NCI-H526 (cell line): ENCODE measurements at places on chromosomes 1 and 21.

DNA sequence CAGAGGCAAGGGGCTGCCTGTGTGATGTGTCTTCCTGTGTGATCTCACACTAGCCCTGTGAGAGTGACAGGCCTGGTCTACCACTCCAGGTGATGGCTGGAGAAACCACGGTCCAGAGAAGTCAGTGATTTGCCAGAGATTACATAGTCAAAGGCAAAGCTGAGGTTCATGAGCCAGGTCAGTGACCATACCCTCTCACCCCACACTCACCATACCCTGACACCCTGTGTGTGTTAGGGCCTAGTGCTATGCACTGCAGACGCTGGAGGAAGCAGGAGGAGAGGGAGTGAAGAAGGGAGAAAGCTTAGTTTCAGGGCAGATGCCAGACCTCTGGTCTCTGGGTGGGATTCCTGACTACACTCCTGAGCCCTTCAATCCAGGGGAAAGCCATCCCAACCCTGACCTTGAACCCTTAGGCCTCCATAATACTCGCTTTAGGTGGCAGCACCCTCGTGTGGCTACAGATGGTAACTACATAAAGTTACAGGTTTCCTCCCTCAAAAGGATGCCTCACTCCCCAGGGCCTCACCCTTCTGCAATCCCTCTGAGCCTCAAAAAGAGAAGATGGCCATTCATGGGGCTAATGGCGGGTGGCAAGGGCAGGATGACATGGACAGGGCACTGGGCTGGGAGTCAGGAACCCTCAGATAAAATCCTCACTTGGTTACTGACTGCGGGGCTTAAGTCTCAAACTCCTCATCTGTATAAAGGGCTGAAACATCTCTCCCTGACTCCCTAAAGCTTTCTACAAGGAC, 20.8 kb upstream of the SDC3 start:
- peak; percentile 59 for DNase-seq

DNA sequence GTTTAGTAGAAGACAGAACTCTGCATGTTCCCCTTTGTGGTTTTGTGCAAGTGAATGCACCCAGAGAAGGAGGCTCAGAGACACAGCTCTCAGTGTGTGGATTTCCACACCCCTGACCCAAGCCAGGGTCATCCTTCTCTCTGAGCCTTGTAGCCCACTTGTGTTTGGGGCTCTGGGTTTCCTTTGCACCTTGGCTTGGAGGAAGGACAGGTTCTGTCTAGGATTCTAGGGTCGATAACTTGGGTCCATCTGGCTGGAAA, 27.2 kb downstream of the MYOG start:
- DNase-seq = no peak

DNA sequence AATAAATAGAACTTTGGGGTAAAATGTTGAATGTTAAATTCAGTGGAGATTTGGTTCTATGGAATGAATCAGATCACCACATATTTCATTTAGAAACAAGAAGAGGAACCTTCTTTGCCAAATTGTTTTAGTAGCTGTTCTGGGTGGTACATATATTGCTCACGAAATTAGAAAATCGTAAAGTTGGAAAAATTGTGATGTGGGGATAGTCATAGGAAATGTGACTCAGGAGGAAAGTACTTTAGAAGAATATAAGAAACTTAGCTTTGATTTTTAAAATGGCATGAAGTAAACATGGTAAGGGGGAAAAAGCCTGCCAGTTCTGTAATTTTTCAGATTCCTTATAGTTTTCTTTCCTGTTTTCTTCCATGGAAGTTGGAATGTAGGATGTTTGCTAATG, 27.4 kb downstream of the RRP15 start:
- no peak for DNase-seq

- DNase-seq = no peak
Measured at GRCh38 chr1:161676441-161676840, 13.5 kb downstream of the FCGR2B start.

DNA sequence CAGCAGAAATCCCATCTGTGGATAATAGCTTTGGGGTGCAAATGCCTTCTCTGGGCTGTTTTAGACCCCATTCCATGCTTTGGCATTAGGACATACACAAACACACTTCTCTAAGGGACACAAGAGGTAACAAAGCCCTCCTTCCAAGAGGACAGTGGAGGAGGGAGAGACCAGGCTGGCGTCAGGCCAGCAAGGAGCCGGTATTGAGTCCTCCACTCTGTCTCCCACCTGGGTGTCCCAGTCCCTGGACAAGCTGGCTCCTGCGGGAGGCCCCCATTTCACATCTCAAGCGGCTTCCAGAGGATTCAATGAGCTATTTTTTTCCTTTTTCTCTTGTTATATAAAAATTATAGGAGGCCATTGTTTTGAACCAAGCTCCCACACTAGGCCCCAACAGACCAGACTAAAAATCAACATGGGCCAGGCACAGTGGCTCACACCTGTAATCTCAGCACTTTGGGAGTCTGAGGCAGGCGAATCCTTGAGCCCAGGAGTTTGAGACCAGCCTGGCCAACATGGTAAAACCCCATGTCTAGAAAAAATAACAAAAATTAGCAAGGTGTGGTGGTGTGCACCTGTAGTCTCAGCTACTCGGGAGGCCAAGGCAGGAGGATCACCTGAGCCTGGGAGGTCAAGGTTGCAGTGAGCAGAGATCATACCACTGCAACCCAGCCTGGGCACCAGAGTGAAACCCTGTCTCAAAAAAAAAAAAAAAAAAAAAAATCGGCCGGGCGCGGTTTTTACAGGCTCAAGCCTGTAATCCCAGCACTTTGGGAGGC, 142.9 kb downstream of the TOMM20 start:
- DNase-seq = no peak

DNA sequence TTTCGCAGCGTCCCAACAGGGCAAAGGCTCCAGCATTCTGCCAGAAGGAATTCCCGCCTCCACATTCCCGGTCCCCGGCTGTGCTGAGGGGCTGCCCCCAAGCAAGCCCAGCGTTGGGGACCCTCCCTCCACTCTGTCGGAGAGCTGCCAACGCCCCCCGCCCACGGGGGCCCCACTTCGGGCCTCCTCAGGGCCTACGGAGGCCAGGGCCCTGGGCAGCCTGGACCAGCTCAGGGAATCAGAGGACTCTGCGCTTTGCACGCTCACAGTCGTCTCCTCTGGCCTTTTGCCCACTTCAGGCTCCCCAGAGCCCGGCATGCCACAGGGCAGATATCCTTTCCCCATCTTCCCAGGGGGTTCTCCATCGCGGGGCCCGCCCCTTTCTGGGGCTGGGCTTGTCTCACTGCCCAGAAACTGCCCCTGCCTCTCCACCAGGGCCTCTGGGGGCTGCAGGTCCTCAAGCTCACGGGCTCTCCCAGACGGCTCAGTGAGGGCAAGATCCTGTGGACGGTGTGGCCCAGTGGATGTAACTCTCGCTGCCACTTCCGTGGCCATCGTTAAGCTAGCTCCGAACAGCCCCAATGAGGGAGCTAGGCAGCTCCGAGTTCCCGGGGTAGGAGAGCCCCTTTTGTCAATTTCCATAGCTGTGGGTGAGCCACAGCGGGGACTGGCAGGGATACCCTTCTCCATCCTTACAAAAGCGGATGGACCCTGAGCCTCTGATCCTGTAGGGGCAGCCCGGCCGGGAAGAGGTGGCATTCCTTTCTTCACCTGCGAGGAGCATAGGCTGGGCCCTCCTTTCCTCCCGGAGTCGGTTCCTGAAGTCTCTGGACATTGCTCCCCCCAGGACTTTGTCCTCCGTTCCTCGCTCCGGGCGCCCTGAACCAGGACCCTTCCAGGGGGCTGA, 2.8 kb downstream of the ITPKB start:
- no peak for DNase-seq

- DNase-seq = no peak
Measured at GRCh38 chr1:15139654-15140350, 13.7 kb upstream of the TMEM51 start.

GRCh38 chr1:8373581-8374241, 55.8 kb downstream of the SLC45A1 start:
- no peak for DNase-seq

DNA sequence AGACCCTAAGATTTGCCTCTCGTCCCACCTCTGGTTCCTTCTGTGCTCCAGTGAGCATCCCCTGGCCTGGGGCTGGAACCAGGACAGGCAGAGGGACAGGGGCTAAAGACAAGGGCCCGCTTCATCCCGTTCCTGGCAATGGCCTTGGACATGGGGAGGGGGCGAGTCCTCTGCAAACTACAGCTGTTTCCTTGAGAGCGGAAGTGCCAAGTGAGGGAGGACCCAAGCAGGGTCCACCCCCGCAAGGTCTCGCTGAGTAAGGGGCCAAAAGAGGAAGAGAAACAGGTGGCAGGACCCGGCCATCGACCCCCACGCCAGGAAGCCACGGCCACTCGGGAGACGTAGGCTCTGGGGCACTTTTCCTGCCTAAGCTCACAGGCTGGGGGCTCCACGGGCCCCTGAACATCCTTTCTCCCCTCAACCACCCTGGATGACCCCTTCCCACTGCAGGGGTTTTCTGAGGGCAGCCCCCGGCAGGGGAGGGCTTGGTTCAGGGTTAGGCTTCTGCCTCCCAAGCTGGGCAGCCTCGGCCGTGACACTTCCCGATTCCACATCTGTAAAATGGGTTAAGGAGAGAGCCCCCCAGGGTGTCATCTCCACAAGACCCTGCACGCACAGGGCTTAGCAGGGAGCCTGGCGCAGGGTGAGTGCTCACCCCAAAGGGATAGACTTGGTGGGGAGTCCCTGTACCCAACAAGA, 17.9 kb upstream of the PLEKHG5 start:
- DNase-seq = no peak

GRCh38 chr1:147586414-147586813, 45.1 kb downstream of the BCL9 start:
- DNase-seq = no peak

GRCh38 chr1:151935154-151935553, 25.8 kb upstream of the THEM4 start:
- DNase-seq = no peak

DNA sequence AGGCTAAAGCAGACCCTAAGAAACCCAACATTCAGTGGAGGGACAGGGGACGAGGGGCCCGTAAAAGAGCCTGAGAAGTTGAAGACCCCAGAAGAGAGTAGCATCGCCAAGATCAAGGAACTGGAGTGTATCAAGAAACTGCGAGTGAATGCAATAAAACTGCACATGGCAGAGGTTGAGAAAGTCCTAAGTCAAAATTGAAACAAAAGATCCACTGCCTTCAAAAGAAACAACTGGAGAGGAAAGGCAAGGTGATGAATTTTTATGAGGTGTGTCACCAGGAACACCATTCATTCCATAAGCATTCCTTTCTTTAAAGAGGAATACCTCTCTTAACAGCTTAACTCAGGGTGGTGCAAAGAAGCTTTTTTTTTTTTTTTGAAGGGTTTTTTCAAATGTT, 38.3 kb upstream of the ADORA3 start:
- DNase-seq = no peak

DNA sequence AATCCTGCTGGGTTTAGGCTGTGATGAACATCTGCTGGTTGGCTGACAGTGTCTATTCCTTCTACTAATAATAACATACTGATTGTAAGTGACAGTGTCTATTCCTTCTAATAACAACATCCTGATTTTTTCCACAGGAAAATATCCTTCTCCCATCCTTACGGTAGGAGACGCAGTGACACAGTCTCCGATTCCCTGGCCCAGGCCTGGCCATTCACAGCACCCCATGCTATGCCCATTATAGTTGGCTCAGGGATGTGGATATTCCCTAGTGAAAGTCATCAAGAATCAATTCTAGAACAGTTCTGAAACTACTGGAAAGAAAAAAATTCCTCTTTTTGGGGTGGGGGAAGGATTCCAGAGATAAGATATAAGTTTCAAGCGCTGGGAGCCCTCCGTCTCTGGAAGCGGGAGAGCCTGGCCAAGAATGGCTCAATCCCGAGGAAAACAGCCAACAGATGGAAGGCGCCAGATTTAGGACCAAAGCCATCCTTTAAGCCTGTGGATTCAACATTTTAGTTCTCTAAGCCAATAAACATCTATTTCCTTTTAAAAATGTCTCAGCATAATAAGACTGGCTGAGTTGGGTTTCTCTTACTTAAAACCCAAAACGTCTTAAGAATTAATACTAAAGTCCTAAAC, 88.6 kb downstream of the GPATCH2 start:
- no peak for DNase-seq

DNA sequence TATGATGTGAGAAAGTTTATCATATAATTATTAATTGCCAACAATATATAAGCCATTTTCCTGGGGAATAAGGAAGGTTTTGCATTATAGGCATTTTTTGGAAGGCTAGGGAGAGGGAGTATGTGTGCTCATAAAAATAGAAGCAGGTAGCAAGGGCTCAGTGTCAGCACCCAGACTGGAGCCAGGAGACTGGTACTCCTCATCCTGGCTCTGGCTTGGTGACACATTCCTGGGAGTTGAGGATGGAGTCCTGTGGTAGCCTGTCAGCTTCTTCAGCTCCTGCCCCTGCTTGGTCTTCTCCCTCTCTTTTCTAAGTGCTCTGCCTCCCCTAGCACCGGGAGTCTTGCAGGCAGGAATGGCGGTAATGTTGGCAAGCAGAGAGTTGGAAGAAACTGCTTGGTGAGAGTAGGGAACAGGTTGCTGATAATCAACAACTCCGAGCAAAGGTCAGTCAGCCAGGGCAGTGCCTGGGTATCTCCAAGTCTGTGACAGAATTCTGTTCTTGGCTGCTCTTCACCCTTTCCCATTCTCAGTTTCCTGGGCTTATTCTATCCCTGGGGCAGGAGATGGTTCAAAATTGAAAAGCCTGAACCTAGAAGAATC, 23.0 kb downstream of the GIPC2 start:
- DNase-seq = no peak

- no peak for DNase-seq
Measured at GRCh38 chr1:228721407-228721806, 13.9 kb upstream of the RHOU start.

DNA sequence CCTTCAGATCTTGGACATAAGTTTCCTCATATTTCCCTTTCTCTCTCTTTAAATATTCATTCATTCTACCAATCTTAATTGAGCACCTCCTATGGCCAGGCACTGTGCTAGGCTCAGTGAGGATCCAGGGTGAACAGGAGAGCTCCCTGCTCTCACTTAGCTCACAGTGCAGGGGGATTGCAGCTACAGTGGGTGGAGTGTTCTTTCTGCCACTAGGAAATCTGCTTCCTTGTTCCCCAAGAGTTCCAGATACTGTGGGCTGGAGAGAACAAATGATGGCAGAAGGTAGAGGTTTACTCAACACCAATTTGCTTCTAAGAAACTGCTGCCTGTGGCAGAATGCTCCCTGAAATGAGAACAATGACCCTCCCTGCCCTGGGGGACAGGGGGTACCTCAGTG, 5.1 kb upstream of the FABP3 start:
- DNase-seq = no peak

DNA sequence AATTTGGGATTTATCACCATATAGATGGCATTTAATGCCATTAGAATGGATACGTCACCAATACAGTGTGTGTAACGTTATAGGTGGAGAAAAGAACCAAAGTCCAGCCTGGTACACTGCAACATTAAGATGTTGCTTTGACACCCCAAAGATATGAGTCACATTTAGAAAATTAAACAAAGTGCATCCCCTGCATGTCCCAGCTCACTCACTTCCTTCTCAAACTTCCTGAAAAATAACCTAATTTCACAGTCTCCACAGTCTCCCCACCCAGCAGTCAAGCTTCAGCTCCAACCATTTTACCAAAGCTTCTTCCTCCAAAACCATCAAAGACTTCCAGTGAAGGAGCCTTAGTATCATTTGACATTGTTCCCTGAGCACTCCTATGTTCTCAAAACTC, 111.9 kb downstream of the OMA1 start:
- no peak for DNase-seq

- no peak for DNase-seq
Measured at GRCh38 chr1:38997901-38998190, 6.8 kb downstream of the AKIRIN1 start.
